HS-27A (cell line): ENCODE measurements at places on chromosomes 1 and 21.

DNA sequence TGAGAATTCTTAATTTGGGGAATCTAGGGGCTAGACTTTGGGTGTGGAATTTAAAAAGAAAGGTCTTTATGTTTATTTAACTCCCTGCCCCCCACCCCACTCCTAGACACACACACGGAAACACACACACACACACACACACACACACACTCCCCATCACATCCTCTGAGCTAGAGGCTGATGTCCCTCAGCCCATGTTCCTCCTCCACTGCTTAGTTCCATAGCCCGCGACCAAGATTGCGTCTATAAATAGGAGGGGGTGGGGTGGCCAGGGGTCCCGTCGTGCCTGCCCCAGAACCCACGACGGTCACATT lies 655 bp upstream of the KIRREL1 start:
- no peak for DNase-seq

GRCh38 chr1:206687915-206688442 lies 3.3 kb downstream of the MAPKAPK2 start:
- no peak for DNase-seq

DNA sequence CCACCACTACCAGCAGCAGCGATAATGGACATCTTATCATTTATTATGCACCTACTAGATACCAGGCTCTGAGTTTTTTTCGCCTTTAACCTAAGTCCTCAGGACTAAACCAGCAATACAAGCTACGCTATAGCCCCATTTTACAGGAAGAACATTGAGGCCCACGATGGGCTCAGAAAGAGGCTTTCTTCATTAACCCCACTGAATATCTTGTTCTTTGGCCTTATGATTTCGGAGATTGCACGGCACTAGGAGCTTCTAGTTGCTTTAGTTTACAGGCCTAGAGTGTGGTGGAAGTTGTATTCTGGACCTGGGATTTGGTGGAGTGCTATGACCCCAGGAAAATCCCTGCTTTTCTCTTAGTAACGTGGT lies 1.5 kb downstream of the SESN2 start:
- no peak for DNase-seq

- DNase-seq: no peak
These were observed 76.0 kb downstream of the GPR88 start for GRCh38 chr1:100613817-100614559.

DNA sequence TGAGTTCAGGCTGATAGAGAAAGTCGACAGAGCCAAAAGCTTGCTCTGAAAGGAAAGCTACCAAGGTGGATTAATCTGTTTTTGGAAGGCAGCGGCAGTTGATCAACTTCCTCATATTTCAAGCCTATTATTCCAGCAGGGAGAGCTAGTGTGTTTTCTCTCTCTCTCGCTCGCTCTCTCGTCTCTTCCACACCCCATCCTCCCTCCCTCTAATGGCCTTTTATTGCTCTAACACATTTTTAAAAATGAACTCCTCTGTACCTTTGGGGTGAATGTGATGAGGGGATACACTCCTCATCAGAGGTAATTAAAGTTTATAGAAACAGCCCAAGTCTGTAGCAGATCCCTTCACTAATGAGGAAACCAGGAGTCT lies 126.4 kb downstream of the CLIC6 start:
- no peak for DNase-seq

DNA sequence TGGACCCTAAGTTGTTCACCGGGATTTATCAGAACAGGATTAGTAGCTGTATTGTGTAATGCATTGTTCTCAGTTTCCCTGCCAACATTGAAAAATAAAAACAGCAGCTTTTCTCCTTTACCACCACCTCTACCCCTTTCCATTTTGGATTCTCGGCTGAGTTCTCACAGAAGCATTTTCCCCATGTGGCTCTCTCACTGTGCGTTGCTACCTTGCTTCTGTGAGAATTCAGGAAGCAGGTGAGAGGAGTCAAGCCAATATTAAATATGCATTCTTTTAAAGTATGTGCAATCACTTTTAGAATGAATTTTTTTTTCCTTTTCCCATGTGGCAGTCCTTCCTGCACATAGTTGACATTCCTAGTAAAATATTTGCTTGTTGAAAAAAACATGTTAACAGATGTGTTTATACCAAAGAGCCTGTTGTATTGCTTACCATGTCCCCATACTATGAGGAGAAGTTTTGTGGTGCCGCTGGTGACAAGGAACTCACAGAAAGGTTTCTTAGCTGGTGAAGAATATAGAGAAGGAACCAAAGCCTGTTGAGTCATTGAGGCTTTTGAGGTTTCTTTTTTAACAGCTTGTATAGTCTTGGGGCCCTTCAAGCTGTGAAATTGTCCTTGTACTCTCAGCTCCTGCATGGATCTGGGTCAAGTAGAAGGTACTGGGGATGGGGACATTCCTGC lies 3.9 kb upstream of the OLFML3 start:
- no peak for DNase-seq

- no peak for DNase-seq
These were observed 7.1 kb upstream of the CD101 start for GRCh38 chr1:116994411-116994810.

DNA sequence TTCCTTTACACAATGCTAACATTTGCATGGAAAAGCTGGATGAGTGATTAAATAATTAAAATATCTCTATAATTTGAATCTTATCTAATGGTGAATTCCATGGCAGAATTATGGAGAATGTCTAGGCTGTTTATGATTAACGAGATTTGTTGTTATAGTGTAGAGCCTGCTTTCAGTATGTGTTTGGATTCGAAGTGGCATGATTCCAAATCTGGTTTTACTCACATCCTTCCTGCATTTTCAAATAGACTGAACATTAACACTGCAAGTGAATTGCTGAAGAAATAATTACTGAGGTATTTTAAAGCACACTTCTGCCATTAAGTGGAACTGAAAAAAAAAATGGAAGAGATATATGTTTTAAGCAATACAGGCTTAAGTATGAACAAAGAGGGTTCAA lies 5.1 kb upstream of the NEK7 start:
- DNase-seq: no peak

GRCh38 chr1:7300893-7301663 lies 470.0 kb upstream of the VAMP3 start:
- DNase-seq: peak; percentile 81

GRCh38 chr1:115975569-115976061 lies 698 bp upstream of the SLC22A15 start:
- no peak for DNase-seq

DNA sequence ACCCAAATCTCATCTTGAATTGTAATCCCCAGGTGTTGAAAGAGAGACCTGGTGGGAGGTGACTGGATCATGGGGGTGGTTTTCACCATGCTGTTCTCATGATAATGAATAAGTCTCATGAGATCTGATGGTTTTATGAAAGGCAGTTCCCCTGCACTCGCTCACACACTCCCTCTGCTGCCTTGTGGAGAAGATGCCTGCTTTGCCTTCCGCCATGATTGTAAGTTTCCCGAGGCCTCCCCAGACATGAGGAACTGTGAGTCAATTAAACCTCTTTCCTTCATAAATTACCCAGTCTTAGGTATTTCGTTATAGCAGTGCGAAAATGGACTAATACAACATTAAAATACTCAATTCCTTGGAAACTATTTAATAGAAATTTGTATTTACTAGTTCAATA lies 99.2 kb downstream of the PROX1 start:
- no peak for DNase-seq

- no peak for DNase-seq
These were observed 86.4 kb downstream of the MIS18A start for GRCh38 chr21:32192291-32193097.

GRCh38 chr1:45265244-45265643 lies 58.8 kb upstream of the ZSWIM5 start:
- DNase-seq: no peak

GRCh38 chr1:14599800-14600199 lies 1.3 kb downstream of the KAZN start:
- no peak for DNase-seq

DNA sequence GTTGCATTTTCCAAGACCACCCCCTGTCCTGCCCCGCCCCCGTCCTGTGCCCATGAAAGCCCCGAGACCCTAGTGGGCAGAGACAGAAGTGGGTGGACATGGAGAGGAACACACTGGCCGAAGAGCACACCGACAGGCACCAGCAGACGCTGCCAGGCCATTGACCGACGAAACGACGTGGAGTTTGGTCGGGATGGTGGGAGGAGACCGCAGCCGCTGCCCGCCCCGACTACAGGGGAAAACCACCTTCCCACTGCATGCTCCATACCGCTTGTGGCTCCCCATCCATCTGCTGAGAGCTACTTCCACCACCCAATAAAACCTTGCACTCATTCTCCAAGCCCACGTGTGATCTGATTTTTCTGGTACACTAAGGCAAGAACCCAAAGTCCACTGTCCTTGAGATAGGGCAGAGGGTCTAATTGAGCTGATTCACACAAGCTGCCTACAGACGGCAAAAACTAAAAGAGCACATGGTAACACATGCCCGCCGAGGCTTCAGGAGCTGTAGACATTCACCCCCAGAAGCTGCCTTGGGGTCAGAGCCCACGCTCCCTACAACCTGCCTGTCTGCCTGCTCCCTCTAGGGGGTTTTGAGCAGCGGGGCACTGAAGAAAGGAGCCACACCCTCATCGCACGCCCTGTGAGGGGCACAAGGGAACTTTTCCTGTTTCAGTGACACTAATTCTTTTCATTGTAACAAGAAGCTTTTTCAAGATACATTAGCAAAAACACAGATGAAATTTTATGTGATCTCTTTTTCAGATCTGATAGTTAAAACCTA lies 81.2 kb upstream of the RAB3GAP2 start:
- DNase-seq: no peak

DNA sequence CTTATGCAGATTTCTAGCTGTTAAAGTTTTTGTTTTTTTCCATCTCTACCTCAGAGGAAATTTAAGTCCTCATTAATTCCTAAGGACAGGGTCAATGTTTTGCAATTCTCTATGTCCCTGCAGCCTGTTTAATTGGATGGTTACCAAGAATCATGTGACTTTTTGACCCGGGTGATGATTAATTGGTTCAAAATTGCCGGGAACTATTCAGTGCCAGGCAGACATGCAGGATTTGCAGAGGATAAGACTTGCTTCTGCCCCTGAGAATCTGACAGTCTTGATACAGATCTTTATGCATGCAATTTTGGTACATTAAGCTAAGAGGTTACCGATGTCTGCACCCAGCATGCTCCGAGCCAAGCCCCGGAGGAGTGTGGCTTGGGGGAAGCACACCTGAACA lies 87.9 kb downstream of the PLPP3 start:
- no peak for DNase-seq

GRCh38 chr1:229856009-229856650 lies 210.9 kb upstream of the GALNT2 start:
- no peak for DNase-seq

DNA sequence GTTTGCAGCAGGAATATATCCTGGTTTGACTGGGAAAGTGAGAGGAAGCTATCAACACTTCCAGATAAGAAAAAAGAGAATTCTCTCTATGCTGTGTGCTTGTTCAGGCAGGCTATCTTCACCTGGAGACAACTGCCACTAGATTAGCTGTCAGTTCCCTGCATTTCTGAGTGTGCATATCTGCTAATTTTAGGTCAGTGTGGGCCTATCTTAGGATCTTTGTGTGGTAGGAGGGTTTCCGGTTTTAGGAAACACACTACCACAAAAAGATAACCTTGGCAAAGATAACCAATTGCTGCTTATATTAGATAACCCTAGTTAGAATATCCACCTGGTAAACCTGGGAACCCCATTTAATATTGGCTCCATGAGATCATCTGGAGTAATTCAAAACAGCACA lies 22.5 kb upstream of the GBP5 start:
- DNase-seq: no peak

GRCh38 chr1:162697140-162697895 lies 65.1 kb downstream of the DDR2 start:
- no peak for DNase-seq

GRCh38 chr1:26161415-26162219 lies 2.7 kb downstream of the FAM110D start:
- DNase-seq: no peak

- DNase-seq: peak; percentile 12
These were observed 66.5 kb downstream of the SH3BGR start for GRCh38 chr21:39518055-39518846.

DNA sequence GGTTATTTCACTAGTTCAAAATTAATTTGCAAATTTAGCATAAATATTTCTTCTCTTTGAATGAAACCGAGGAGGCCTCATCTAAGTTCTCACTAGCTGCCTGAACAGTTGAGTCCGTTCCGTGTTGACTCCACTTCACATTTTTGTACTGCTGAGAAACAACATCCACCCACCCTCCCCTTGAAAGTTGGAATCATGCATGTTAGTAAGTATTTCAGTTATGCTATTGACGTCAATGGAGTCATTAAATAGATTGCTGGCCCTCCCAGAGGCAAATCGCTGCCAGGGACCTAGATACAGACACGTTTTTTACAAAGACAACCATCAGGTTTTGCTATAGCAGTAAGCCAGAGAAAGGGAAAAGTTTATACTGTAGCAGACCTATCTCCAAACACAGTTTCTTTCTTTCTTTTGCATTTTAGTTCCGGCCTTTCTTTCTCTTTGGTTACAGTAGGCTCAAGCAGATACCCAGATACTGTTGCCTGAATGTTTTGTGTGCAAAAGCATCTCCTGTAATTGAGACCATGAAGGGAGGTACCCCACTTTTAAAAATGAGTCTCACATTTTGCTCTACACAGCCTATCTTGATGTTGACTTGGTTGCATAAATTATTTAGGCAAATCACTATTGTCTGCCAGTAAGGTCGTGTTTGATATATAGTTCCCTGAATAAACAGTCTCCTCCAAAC lies 262.6 kb upstream of the SGIP1 start:
- DNase-seq: peak; percentile 98

GRCh38 chr1:84259989-84260388 lies 41.5 kb upstream of the SAMD13 start:
- DNase-seq: no peak
